ENCODE measurements at places on chromosomes 13 and 19. TPM values are rescaled to one million over a fixed set of nuclear protein-coding genes. Genes with fewer than 3 reads are reported as not detected.
A peak's percentile ranks its signal among the peaks of the same experiment; 100 is the strongest.

GRCh38 chr19:42037649-42038048, 32.4 kb downstream of the GRIK5 start:
- DNase-seq, result no peak

DNA sequence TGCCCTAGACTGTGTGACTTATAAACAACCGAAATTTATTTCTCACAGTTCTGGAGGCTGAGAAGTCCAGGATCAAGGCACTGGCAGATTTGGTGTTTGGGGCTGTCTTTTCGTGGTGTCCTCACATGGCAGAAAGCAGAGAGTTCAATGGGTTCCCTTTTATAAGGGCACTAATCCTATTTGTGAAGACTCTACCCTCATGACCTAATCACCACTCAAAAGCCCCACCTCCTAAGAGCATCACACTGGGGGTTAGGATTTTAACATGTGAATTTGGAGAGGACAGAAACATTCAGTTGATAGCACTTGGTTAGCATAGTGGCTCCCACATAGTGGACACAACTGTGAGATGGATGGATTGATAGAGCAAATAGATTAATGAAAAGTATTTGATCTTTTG, 21.5 kb upstream of the GPR18 start:
- no peak for DNase-seq

- DNase-seq, result no peak
Observed at GRCh38 chr13:51130348-51130747, 19.3 kb upstream of the C13orf42 start.

- peak; percentile 44 for DNase-seq
Observed at GRCh38 chr13:79722885-79723445, 242.0 kb downstream of the NDFIP2 start.

- peak; percentile 20 for DNase-seq
Observed at GRCh38 chr13:109481040-109481439, 305.3 kb downstream of the IRS2 start.

GRCh38 chr13:70415136-70415535, 306.9 kb upstream of the KLHL1 start:
- no peak for DNase-seq

- DNase-seq, result no peak
Observed at GRCh38 chr13:50179977-50180376, 164.7 kb downstream of the KCNRG start.

GRCh38 chr13:112697756-112698655, 8.2 kb downstream of the ATP11A start:
- no peak for DNase-seq

GRCh38 chr19:55654323-55654867, 440 bp upstream of the U2AF2 start:
- DNase-seq, result peak; percentile 100

Gene POLR2I
- 58.4 TPM for polyA plus RNA-seq

- DNase-seq, result no peak
Observed at GRCh38 chr19:34678421-34678820, 943 bp downstream of the ZNF302 start.

- no peak for DNase-seq
Observed at GRCh38 chr19:32189956-32190706, 155.3 kb upstream of the ZNF507 start.

DNA sequence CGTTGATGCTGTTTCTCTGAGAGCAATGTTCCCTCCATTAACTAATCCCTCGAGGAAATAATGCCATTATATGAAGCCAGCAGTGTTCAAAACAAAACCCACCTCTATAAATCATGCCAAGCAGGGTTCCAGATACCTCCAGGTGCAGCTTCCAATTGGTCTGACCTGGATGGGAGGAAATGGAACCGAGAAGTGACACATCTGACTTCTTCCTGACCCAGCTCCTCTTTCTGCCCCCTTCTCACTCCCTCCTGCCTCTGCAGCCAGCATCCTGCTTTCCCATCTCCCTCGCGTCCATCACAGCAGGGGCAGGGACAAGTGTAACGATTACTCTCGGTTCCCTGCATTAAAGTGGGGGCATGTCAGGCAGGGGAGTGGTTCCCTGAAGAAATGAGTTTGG, 37.5 kb downstream of the HSPH1 start:
- DNase-seq, result no peak

DNA sequence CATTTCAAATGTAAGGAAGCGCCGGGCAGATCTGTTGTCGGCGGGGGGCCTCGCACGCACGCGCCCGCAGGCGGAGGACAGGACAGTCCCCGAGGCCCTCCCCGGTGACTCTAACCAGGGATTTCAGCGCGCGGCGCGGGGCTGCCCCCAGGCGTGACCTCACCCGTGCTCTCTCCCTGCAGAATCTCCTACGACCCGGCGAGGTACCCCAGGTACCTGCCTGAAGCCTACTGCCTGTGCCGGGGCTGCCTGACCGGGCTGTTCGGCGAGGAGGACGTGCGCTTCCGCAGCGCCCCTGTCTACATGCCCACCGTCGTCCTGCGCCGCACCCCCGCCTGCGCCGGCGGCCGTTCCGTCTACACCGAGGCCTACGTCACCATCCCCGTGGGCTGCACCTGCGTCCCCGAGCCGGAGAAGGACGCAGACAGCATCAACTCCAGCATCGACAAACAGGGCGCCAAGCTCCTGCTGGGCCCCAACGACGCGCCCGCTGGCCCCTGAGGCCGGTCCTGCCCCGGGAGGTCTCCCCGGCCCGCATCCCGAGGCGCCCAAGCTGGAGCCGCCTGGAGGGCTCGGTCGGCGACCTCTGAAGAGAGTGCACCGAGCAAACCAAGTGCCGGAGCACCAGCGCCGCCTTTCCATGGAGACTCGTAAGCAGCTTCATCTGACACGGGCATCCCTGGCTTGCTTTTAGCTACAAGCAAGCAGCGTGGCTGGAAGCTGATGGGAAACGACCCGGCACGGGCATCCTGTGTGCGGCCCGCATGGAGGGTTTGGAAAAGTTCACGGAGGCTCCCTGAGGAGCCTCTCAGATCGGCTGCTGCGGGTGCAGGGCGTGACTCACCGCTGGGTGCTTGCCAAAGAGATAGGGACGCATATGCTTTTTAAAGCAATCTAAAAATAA, 18.2 kb downstream of the IL17D start:
- peak; percentile 75 for DNase-seq

GRCh38 chr13:31920727-31921100, 110.9 kb upstream of the FRY start:
- DNase-seq, result no peak

Gene ZNF433
- 2.9 TPM for polyA plus RNA-seq

GRCh38 chr13:48319531-48320398, 16.2 kb downstream of the RB1 start:
- no peak for DNase-seq

DNA sequence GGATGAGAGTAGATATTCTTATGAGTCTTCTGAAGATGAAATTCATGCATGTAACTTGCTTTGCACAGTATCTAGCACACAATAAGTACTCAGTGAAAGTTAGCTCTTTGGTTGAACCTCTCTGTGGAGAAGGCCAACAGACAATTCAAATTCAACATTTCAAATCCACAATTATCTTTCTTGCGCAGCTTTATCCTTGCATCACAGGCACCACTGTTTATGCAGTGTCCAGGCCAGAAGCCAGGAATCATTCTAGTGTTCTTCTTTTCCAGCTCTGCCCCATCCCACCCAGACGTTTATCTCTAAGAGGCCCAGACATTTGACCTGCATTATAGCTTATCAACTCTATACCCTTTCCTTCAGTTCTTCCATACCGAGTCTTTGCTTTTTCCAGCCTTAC, 254.7 kb upstream of the OBI1 start:
- DNase-seq, result no peak

GRCh38 chr19:16074488-16075365, 1.6 kb upstream of the TPM4 start:
- no peak for DNase-seq

DNA sequence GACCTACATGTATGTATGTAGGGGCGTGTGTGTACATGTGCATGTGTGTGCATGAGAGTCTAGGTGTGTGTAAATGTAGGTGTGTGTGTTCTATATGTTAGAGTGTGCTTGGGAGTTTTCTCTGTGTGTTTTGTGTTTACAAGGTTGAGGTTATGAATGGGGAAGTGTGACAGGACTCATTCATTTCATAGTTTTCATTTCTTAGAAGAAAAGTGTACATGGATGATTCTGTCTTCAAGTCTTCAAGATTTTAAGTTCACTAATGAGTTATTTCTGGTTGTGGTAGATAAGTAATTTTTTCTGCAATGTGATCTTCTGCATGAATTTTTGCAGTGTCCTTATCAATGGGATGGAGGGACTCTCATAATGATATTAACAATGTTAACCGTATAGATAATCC, 118.2 kb upstream of the SLC10A2 start:
- DNase-seq, result no peak

DNA sequence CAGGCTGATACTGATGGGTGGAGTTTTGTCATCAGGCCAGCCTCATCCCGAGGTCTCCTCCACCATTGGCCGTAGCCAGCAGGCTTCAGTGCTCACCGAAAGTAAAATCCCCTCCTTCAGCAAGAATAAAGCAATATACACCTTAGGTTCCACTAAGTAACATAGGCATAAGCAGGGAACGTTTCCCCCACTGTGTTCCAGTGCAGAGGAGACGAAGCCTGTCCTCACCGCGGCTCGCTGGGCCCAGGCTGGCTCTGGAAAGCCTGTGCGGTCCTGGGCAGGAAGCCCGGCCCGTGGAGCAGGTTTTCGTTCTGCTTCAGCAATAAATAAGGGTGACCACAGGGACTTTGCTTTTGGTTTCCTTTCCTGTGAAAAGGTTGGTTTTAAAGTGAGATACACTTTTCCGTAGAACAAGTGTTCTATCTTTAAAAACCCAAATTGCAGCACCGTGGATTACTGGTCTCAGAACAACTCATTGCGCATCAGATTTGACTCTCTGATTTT, 16.3 kb upstream of the TEX29 start:
- no peak for DNase-seq

DNA sequence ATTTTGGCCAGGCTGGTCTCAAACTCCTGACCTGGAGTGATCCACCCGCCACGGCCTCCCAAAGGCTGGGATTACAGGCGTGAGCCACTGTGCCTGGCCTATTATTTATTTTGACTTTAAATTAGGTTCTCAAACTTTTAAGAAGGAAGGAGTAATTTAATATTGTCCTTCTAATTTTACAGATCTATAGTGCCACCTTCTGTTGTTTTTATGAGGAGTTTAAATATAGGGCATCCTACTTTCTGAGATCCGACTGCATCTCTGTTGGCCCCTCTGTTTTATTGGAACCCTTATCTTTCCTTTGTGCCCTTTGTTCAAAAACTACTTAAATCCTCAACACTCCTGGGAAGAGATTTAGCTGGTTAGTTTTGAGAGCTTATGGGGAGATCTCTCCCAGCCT, 25.4 kb upstream of the ZMYM5 start:
- DNase-seq, result peak; percentile 50

Gene GSX1
- not detected for polyA plus RNA-seq

GRCh38 chr13:31334994-31335557, 135.3 kb downstream of the B3GLCT start:
- no peak for DNase-seq

Gene MYBPC2
- polyA plus RNA-seq, result not detected

GRCh38 chr19:11265785-11266236, 3.5 kb upstream of the DOCK6 start:
- DNase-seq, result peak; percentile 51

Gene GIPR
- 0.25 TPM for polyA plus RNA-seq

- peak; percentile 95 for DNase-seq
Observed at GRCh38 chr19:48954595-48955307, at the start of gene BAX. TSS of gene BAX (plus strand) at chr19:48954875. CDS start at chr19:48954929, 54 bp downstream.

DNA sequence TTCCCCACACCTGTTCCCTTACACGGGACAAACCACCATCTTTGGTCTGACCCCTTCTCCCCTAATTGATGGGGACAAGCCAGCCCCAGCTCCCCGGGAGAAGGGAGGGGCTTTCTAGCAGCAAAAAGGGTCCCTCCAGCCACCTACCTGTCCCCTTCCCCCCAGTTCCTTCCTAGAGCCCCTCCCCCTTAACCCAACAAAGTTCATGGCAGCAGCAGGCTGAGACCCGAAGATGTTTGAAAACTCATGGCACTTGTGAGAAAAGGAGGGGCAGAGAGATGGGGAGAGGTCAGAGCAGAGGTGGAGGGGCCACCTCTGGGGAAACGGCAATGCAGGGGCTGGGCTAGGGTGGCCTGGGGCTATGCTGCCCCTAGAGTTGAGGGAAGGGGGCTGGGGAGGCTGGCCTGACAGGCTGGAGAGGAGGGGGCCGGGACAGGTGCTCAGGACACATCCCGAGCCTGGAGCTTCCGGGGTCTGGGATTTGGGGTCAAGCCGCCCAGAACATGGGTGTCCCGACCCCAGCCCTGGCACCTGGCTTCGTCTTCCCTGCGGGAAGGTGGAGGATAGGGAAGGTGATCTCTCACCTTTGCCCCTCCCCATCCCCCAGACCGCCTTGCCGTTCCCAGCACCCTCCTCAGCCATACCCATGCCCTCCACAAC, 12.5 kb upstream of the ASF1B start:
- no peak for DNase-seq

- no peak for DNase-seq
Observed at GRCh38 chr13:53775807-53776206, 747.2 kb downstream of the OLFM4 start.

Gene TEX29
- polyA plus RNA-seq, result 1.5 TPM

Gene GRK1
- polyA plus RNA-seq, result not detected

Gene COL4A2
- polyA plus RNA-seq, result 43.8 TPM

- no peak for DNase-seq
Observed at GRCh38 chr13:30851697-30852096, 54.4 kb upstream of the MEDAG start.

- no peak for DNase-seq
Observed at GRCh38 chr19:24063295-24063694, 23.7 kb upstream of the ZNF254 start.

DNA sequence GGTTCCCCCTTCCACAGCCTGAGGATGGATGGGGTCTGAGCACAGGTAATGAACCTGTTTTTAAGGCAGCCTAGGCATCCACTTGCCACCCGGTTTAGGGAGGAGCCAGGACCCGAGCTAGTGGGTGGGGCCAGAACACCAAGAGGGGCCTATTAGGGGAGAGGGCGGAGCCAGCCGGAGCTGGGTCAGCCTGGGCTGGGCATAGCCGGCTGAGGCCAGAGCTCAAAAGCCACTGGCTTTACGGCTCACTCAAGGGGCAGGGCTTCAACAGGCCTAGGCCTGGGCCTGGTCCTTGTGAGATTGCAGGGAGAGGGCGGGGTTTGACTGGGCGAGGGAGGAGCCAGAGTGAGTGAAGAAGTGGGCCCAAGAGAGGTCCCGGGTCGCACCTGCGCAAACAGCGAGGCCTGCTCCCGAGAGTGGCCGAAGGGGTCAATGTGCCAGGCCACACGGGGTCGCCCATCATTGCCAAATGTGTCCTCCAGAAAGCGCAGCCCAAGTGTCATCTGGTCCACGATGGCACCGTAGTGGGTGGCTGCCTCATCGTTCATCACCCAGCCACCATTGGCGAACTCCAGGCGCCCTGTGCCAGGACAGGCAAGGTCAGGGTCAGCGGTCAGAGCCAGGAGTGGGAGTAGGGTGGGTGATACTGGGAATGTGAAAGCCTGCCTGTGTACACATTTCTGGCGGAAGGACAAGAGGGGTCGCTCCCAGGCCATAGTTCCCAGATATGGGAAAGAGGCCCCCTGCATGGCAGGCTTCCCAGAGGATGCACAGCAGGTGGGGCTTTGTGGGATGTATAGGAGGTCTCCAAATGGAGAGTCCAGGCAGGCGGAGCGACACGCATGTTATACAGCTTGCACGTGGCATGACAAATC, 1.9 kb downstream of the MAN2B1 start:
- DNase-seq, result no peak

GRCh38 chr19:4976401-4977298, 7.7 kb downstream of the KDM4B start:
- peak; percentile 93 for DNase-seq

Gene KLK12
- not detected for polyA plus RNA-seq
